AG09309 (cell line): ENCODE measurements at places on chromosomes 11 and 22.

GRCh38 chr11:745428-745827 is 1.8 kb upstream of the TALDO1 start:
- DNase-seq, result no peak

DNA sequence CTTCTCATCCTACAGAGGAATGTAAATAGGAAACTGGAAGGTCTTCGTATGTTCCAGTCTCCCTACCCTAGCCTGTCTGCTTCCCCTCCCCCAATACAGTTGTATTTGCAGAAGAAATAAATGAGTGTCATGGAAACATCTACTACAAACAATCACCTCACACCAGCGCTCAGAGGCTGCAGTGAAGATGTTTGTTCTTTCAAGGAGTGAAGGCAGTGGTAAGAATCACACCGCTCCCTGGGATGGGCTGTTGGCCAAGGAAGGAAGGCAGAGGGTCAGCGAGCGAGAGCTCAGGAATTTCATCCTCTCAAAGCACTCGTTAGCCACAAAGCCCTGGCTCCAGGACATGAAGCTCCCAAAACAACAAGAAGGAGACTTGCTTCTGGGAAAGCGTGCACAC is 1.1 kb upstream of the IGSF9B start:
- no peak for DNase-seq

GRCh38 chr11:112961751-112962578 is 745 bp downstream of the NCAM1 start:
- no peak for DNase-seq

GRCh38 chr11:66130978-66131377 is 60.9 kb downstream of the PACS1 start:
- no peak for DNase-seq

DNA sequence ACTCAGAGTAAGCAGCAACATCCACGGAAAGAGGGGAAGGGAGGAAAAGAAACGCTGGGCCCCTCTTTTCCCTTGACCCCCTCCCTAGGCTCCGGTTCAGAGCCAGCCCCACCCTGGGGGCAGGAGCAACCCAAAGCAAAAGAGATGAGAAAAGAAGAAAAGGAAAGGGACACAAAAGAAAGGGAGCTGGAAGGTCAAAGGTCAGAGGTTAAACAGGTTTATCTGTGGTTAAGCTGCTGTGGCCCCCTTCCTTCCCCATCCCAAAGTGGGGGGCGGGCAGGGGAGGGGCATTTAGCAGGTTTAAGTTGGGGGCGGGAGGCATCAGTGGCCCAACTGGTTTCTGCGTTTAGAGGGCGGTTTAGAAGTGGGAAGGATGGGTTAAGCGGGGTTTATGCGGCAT is 35.6 kb downstream of the SLC22A12 start:
- DNase-seq, result no peak

DNA sequence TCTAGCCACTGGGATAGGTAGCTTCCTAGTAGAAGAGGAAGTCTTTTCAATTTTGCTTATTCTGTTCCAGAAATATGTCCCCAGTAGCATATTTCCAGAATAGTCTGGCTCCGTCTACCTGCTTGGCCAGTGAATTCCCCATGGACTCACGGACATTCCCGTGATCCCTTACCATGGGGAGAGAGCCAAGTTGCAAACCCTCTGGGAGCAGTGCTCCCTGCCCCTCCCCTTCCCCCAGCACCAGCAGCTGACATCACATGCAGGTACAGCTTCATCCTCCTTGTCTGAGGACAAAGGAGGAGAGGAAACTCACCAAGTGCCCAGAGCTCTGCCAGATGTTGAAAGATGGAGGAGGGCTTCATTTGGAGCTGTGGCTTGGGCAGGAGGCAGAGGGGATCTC is 61.2 kb downstream of the GRAMD1B start:
- no peak for DNase-seq

DNA sequence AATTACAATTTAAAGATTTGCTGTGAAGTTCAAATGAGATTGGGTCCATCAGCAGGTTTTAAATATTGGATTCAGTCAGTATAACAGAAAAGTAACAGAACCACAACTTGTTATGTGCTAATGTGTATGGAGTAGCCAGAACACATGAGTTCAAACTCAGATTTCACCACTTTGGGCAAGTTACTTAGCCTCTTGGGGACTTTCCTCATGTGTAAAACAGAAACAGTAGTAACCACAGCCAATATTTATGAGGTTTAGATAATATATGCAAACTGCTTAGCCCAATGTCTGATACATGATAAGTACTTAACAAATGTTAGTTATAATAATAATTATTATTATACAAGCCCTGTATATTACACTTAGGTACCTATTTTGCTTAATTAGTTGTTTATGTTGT is 21.8 kb upstream of the SLC5A12 start:
- DNase-seq, result no peak

GRCh38 chr11:117454564-117454917 is 126.9 kb downstream of the CEP164 start:
- DNase-seq, result no peak

DNA sequence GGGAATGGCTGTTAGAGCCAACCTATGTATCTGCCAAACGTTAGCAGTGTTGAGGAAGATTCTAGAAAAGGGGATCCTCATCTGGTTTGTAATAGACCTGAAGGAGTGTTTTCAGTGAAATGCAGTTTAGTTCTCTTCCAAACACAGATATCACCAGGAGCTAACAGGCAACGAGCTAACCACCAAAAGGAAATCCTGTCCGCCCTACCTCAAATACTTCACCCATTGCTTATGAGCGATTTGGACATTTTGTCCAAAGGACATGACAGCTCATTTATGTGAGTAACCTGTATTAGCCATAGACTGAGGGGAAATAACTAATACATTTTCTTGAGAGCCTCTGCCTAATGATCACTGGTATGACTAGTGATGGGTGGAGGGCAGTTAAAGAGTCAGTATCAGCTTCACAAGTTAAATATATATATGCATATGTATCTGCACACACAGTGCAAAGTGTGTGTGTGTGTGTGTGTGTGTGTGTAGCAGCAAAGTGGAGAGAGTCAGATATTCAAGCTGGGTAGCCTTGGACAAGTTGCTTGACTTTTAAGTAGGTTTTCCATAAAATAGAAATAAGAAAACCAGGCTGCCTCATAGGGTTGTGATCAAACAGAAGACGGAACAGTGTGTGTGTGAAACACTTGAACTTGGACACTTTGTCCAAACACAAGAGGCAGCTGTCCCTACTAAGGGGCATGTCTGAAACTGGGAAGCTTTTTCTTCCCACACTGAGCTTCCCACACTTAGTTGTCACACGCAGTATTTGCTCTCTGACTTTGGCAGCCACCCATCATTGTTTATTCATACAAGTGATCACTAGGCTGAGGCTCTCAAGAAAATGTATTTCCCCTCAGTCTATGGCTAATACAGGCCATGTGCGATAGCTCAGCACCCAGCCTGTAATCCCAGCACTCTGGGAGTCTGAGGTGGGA is 940 bp upstream of the C11orf91 start:
- no peak for DNase-seq

DNA sequence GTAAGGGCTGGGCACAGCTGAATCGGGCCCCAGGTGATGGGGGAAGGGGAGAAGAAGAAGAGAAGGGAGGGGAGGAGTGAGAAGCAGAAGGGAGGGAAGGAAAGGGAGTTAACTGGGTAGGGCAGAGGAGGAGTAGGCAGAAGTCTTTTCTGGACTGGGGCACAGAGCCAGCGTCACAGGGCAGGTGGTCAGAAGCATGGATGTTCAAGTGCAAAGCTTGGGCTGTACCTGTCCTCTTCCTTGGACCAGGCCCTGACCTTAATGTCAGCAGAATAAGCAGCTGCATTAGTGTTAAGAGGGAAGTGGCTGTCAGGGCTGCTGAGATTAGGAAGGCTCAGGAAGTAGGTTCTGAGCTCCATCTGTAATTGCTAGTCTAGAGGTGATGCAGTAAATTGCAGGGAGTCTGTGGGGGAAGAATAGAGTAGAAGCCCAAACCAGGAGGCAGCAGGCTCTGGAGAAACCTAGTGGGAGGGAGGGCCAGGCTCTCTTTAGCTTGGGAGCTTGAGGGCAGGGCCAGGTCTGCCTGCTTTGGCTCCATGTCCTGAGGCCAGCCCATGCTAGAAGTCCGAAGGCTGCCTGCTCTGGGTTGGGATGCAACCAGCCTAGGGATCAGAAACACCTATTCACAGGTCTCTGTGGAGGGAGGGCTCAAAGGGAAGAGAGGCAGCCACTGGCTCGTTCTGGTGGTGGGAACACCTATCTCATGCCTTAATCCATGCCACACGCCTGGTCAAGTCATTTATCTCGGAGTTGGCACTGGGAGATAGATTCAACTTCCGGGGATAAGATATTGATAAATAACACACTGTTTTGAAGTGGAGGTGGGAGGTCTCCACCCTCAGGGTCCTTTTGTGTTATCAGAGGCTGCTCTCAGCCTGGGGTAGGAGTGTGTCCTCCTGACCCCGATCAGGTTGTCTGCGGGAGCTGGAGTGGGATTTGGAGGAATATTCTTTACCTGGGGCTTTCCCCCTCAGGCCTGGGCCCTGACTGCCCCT is 1.7 kb upstream of the UCP3 start:
- DNase-seq, result no peak
